Non-pigmented ciliary epithelial cell (primary cell): ENCODE measurements at places on chromosomes 5 and 9.

DNA sequence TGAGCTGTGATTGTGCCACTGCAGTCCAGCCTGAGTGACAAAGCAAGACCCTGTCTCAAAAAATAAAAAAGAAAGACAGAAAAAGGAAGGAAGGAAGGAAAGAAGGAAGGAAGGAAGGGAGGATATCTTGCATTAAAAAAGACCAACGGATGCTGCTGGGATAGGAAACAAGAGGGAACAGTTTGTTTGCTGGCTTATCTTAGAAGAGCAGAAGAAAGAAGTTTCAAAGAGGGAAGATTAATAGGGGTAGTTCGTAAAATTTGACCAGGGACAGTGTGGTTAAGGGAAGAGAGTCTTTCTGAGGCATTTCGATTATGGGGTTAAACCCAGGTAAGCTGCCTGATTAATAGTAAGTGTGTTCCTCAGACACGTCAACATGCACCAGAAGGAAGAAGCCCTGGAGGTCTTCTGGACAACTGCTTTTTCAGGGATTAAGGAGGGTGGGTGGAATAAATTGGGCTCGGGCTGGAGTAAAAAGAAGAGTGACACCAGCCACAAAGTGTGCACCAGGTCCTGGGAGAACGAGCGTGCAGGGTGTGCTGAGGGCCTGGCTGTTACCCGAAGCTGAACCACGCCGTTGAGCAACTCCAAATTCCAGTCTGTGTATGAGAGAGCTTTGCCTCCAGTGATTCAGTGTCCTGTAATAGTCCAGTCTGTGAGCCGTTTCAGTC is 24.8 kb downstream of the FYB1 start:
- peak; percentile 86 for DNase-seq

DNA sequence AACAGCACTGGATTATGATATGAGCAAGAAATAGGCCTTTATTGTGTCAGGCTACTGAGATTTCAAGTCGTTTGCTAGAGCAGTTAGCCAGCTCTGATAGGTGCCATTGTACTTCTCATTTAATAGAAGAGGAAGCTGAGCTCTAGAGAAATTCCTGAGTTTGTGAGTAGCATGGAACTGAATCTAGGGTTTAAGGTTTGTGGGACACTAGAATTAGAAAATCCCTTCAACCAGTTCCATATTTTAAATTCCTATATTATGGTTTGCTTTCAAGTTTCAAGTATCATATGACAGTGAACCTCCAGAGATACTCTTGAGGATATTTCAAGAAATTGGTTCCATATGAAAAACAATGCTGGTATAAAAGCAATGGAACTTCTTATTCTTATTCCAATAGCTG is 87.6 kb downstream of the ANKRD55 start:
- no peak for DNase-seq

DNA sequence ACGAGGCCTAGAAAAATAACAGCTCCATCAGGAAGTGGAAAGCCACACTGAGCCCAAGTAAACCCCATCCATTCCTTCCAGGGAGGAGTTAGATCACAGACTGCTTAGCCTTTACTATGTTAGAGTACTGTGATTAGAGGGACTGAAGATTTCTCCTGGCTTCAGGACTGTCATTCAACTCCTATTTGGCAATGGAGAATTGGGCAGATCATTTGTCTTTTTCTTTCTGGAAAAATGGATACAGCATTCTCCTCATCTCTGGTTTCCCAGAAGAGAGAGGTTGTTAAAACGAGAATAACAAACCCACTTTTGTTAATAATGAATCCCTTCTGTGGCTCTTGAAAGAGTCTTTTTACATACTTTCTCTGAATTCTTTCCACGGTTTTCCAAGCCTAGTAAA is 150.4 kb downstream of the GABRB2 start:
- no peak for DNase-seq

DNA sequence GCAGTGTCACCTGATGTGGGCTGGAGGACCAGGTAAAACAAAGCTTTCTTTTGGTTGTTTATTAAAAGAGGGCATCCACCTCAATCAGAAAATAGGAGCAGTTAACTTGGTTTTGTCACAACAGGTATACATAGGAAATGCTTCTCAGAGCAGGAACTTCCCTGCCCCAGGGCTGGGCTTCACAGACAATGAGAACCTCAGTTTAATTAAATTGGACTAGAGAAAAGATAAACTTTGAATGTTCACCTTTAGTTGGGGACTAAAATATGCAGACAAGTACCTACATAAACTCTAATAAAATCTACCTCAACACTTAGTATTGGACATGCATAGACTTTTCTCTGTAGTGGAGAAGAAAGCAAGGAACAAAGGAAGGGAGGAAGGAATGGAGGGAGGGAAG is 392.0 kb downstream of the ENC1 start:
- DNase-seq: no peak

- no peak for DNase-seq
Measured at GRCh38 chr5:34858790-34859189, 19.8 kb downstream of the TTC23L start.

GRCh38 chr5:33470544-33470943 is 29.8 kb downstream of the TARS1 start:
- DNase-seq: peak; percentile 41

DNA sequence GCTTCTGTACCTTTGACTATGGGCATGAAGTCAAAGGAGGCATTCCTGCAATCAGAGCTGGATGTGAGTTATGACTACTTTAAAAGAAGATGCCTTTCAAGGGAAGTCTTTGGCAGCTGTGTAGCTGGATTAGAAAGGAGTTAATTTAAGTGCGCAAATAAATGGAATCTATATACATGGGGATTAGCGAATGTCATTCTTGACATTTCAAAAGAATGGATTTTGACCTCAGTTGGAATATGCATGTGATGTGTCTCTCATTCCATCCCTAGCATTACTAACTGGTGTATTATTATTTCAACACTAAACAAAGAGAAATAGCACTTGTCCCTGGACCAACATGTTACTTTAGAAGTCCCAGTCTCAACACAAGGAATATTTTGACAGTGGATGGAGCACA is 359.6 kb upstream of the SLC24A2 start:
- DNase-seq: no peak

- DNase-seq: no peak
Measured at GRCh38 chr9:98332405-98332831, 77.0 kb upstream of the TBC1D2 start.

DNA sequence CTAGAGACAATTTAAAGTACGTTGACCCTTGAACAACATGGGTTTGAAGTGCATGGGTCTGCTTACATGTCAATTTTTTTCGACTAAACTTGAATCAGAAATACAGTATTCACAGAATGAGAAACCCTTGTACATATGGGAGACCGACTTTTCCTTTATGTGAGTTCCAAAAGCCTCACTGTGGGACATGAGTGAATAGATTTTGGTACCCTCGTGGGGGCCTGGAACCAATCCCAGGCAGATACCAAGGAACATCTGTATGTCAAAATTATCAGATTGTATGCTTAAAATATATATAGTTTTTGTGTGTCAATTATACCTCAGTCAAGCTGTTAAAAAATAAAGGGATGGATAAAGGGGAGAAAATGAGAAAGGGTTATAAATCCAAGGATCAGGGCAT is 78.7 kb upstream of the MAN2A1 start:
- no peak for DNase-seq

DNA sequence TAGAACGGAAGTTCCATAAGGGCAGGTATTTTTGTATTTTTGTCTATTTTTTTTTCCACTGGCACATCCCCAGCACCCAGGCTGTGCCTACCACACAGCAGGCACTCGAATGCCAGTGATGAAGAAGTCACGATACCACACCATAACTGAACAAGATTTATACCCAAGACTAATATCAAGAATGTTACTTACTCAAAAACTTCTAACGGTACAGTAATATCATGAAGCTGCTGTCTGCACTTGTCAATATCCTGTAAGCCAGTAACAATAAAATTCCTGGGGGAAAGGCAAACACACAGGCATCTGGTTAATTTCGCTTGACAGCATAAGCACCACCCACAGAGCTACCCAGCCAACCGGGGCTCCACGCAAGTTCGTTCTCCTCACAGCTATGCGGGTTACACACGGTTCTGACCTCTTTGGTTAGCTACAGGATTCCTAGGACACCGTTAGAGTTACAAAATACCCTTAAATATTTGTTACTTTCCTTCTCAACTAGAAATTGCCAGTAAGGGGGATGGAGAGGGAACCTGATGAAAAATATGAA is 1.3 kb downstream of the MED10 start:
- peak; percentile 13 for DNase-seq

- DNase-seq: no peak
Measured at GRCh38 chr5:66795682-66796081, 199.5 kb downstream of the MAST4 start.

- no peak for DNase-seq
Measured at GRCh38 chr5:150410524-150411244, 2.0 kb downstream of the CD74 start.

DNA sequence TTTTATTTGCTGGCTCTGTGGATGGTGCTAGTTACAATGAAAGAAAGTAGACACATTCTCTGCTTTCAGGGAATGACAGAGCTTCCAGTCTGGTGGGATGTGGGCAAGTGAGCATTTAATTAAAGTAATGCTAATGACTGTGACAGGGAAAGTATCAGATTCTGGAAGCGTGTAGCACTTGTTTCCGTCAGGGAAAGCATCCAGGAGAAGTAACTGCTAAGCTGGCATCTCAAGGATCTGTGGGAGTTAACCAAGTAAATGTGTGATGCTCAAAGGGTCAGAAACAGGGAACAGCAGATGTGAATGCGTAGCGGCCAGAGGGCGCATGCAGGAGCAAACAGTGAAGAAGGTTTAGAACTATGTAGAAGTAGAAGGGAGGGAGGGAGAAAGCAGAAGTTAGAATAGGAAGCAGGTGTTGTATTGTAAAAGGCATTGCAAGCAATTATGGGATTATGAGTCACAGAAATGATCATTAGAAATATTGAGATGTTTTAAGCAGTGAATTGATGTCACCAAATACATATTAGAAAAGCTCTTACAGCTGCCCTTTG is 12.2 kb downstream of the KLHL9 start:
- DNase-seq: no peak

- peak; percentile 49 for DNase-seq
Measured at GRCh38 chr9:132069046-132069898, 10.4 kb downstream of the MED27 start.

DNA sequence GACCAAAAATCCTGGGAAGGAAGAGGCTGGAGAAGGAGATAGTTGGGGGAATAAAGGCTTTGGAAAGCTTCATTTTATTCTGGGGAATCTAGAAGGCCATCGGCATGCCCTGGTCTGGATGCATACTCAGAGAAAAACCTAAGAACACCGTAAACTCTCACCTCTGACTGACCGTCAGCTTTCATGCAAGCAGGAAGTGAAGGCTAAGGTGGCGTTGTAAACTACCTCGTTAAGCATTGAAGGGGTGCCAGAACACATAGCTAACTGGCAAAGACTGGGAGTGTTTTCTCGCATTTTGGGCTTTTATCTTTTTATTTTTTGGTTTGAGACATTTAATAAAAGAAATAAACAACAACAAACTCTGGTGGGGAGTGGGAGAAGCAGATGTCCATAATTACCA is 2.6 kb upstream of the SLC38A9 start:
- DNase-seq: no peak

GRCh38 chr5:168710706-168711105 is 131.5 kb upstream of the PANK3 start:
- DNase-seq: no peak

- DNase-seq: no peak
Measured at GRCh38 chr5:137374110-137374714, 124.9 kb downstream of the SPOCK1 start.

GRCh38 chr5:16791036-16791705 is 144.9 kb downstream of the MYO10 start:
- no peak for DNase-seq

DNA sequence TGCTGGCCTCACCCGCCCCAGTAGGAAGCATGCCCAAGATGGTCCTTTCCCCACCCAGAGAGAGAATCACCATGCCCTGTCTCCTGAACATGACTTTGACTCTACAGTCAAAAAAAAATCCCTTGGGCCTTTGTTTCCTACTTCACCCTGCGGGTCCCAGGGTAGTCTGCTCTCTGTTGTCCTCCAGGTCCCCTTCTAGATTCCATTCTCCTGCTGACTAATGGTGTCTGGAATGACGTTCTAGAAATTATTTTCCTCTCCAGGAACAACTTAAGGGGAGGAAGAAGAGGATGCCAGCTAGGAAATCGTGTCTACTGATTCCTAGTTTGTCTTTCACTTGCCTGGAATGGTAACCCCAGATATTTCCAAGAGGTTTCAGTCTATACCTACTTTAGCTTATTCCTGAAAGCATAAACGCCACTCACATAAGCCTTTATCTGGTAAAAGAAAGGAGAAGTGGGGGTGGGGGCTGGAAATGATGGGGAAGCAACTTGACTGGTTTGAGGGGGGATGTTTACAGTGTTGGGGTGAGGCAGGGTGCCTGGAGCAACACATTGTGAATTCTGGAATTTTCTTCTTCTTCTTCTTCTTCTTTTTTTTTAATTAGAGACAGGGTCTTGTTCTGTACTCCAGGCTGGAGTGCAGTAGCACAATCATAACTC is 93.9 kb downstream of the SNX18 start:
- DNase-seq: no peak

DNA sequence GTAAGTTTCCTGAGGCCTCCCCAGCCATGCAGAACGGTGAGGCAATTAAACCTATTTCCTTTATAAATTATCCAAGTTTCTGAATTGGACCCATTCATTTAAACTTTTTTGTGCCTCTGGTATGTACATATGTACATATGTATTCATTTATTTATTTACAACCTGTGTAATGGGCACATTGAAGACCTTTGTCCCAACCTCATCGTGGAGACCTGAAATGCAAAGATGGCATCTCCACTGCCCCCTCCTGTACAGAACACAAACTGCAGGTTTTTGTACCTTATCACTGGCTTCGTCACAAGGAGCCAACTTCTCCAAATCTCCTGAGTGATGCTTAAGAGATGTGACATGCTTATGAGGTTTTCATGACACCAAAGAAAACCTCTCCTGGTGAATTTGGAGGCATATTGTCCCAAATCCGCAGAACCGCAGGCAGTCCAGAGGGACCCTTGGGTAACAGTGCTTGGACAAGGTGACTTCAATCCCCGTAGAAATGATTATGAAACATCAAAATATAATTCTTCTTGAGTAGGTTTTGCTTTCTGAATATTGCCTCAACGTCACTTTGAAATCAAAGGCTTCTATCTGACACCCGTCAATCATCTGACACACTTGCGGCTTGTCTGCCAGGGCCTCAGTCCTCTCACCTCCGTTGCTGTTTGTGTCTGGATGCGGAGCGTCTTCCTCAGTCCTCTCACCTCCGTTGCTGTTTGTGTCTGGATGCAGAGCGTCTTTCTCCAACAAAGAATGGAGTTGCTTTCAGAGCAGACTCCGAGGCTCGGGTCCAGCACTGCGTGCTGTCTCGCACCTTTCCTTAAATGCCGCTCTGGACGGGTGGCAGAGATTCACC is 135.0 kb upstream of the IRX4 start:
- DNase-seq: no peak

DNA sequence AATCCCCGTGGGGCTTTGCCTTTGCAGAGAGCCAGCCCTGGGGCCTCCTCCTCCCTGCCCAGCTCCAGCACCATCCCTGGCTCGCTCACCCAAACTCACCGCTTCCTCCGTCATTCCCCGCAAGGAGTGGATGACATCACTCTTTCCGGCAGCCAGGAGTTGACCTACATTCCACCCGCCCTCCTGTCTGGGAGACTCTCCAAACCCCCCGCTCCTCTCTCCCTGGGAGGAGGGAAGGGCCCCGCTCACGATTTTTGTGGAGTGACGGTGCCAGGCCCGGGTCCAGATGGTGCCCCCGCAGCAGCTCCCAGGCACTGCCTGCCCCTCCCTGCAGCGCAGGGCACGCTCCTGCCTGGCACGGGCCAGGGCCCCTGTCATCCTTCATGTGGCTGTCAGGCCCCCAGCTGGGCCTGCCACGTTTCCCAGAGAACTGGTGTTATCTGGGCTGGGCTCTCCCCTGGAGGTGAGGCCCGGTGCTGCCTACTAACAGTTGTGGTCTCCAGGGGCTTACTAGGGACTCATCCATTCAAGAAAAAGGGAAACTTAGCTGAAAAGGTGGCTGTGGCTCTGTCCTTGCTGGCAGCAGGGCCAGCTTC is 52.3 kb downstream of the NTNG2 start:
- peak; percentile 68 for DNase-seq
